Progenitor cell of endocrine pancreas (in vitro differentiated cells): ENCODE measurements at places on chromosomes 4 and X. TPM values are rescaled to one million over a fixed set of nuclear protein-coding genes. Genes with fewer than 3 reads are reported as not detected.

DNA sequence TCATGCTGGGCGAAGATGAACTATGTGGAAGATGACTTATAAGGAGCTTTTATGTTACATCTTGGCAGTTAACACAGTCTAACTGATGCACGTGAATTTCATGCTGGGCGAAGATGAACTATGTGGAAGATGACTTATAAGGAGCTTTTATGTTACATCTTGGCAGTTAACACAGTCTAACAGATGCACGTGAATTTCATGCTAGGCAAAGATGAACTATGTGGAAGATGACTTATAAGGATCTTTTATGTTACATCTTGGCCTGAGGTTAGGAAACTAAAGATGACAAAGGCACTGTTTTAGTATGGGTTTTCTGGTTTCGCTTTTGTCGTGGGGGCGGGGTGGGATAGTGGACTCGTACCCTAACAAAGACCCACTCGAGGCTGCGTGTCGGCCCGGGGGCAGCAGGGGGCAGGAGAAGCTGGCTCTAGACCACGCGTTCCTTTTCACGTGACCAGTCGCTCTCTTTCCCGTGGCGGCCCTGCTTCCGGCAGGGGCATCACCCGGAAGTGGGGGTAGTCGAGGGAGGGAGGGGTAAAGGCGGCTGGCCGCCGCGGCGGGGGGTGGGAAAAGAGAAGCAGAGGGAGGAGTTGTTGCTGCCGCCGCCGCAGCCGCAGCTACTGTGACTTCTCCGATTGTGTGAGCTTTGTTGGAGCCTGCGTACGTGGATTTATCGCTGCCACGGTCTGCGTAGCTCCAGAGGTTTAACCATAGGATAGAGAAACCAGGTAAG lies at the start of gene ATP7A:
TSS of gene ATP7A (plus strand) at position 586 of the 733 bp plus-strand sequence. CDS start 60,949 bp downstream, outside the sequence.
- peak; percentile 78 for DNase-seq

DNA sequence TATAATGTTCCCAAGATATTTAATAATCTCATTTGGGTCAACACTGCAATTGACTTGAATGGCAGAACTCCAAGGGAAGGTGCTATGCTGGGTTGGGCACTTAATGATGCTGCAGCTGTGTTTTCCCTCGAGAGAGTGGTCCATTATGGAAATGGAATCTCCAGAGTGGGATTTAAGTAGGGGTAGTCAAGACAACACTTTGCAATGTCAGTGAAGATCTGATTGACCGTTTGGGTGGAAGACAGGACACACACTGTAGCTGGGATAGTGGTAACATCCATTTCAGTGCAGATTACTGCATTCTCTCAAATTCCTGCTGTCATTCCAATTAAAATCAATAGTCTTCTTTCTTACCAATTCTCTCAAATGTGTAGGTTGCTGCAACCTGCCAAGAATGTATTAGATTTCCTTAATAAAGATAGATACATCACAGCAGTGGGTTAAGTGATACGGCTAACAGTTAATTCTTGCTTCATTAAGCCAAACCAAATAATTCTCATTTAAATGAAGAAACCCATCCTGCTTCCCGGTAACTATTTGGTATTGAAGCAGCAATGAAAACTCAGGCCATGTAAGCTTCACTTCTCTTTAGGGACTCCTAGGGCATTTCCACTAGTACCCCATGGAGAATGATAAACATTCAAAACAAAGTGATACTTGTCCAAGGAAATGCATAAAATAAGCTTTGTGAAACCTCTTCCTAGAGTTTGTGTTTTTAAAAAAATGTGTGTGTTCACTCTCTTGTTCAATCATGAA lies 40.5 kb upstream of the RASGEF1B start:
- no peak for DNase-seq

MAGEA2B gene
- 1.4 TPM in 1 of 2 replicates, not detected in the other for total RNA-seq

NUP62CL gene
- total RNA-seq, result 16.0 and 16.4 TPM in 2 replicates

DNA sequence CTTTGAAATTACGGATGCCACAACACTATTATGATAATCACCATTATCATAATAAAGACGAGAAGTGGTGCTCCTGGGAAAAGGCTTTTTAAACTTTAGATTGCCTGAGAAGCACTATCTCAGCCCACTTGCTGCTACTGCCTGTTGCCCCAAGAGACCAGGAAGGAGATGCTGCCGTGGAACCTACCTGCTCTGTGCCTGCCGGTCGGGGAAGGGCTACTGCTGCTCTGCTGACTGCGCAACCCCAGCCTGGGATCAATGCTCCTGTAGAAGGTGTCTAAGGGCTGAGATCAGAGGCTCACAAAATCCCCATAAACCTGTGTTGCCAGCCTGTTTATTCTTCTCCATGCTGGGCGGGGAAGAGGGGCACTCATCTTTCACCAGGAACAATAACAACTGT lies 145.3 kb upstream of the VCX3B start:
- DNase-seq, result no peak
